CD4-positive, CD25-positive, alpha-beta regulatory T cell (primary cell): ENCODE measurements at places on chromosomes 7 and 10. TPM values are rescaled to one million over a fixed set of nuclear protein-coding genes. Genes with fewer than 3 reads are reported as not detected.

GRCh38 chr10:27716521-27716920 lies 29.1 kb downstream of the MKX start:
- no peak for DNase-seq

- no peak for DNase-seq
These were observed 26.6 kb upstream of the ASCC1 start for GRCh38 chr10:72242675-72243074.

PDE6C gene
- total RNA-seq = not detected

PRXL2A gene
- total RNA-seq = 0.76 TPM

DNA sequence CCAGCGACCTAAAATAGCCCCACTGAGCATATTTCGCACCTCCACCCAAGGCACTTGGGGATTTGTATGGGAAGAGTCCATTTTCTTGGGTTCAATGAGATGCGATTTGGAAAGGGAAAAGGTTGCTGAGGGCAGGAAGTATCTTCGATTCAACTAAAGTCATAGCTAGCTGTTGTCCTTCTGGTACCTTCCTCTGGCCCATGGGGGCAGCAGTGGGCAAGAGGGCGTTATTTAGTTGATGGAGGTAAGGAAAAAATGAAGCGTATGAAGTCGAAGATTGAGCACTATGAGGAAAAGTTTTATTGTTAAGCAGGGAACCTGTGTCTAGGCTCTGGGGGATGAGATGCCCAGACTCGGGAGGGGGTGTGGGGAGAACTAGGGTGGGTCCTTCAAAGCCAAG lies 135.4 kb downstream of the EVX1 start:
- DNase-seq = no peak
